Activated CD4-positive, CD25-positive, alpha-beta regulatory T cell (primary cell): ENCODE measurements at places on chromosomes 12 and 14.

- no peak for DNase-seq
These were observed 5.9 kb upstream of the RMST start for GRCh38 chr12:97456571-97457188.

DNA sequence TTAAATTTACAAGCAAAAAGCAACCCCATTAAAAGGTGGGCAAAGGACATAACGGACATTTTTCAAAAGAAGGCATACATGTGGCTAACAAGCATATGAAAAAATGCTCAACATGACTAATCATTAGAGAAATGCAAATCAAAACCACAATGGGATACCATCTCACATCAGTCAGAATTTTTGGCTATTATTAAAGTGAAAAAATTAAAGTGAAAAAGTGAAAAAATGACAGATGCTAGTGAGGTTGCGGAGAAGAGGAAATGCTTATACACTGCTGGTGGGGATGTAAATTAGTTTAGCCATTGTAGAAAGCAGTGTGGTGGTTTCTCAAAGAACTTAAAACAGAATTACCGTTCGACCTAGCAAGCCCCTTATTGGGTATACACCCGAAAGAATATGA, 7.9 kb downstream of the OTOGL start:
- DNase-seq = no peak

DNA sequence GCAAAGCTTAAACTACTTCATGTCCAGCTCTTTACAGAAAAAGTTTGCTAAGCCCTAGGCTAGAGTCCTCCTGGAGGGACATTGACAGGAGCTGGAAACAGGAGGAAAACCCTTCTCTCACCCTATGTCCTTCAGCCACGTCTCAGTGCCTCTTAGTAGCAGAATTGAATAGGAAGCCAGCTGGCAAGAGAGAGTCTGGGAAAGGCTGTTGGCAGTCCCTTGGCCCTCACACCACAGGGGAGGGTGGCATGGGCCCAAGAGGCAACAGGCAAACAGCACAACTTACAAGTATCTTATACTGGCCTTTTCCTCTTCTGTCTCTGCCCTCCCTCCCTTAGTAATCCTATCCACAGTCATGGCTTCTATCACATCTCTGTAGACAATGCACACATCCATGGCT, 27.7 kb upstream of the DHRS2 start:
- DNase-seq = no peak

DNA sequence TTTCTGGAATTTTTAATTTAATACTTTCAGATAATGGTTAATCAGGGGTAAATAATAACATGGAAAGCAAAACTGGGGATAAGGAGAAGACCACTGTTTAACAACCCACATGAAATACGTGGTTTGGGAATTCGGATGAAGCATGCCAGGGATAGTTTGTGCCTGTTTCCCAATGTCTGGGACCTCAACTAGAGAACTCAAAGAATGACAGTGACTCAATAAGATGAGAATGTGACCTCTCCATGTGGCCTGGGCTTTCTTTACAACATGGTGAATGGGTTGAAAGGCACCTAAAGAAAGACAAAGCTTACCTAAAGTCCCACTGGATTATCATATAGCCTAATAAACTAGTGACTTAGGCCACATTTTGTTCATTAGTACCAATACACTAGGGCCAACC, 460.3 kb upstream of the LRFN5 start:
- no peak for DNase-seq

DNA sequence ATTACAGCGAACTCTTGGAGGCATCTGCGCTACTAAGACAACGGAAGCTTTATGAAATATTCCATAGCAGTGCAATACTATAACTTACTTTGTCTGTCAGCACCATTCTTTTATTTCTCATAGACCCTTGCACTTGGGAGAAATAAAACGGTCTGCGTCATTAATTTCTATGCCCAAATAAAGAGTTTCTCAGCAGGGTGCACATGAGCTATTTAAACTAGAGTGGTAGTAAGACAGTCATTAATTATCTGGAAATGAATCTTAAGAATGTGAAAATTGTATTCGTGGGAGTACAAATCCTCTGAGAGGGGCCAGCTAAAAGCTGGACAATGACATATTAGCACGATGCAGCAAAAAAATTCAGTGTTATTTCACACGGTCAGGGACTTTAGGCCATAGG, 903.4 kb upstream of the FOXG1 start:
- no peak for DNase-seq
